NCI-H1092 treated with DMSO at 0.1 percent for 48 hours (cell line): ENCODE measurements at places on chromosomes 2 and 18.

- no peak for DNase-seq
Measured at GRCh38 chr2:128591861-128592822, 273.5 kb upstream of the HS6ST1 start.

DNA sequence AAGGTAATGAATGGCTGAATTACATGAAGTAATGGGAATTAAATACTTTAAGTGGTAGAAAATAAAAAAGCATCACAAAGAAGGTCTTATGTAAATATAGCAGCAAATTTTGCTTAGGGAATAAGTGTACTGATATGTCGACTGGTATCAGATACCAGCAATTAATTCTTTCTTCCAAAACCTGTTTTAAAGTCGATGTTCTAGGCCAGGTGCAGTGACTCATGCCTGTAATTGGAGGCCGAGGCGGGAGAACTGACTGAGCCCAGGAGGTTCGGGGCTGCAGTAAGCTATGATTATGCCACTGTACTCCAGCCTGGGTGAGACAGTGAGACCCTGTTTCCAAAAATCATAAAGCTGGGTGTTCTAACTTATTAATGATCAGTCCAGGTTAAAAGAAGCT, 30.3 kb downstream of the SP3 start:
- no peak for DNase-seq

DNA sequence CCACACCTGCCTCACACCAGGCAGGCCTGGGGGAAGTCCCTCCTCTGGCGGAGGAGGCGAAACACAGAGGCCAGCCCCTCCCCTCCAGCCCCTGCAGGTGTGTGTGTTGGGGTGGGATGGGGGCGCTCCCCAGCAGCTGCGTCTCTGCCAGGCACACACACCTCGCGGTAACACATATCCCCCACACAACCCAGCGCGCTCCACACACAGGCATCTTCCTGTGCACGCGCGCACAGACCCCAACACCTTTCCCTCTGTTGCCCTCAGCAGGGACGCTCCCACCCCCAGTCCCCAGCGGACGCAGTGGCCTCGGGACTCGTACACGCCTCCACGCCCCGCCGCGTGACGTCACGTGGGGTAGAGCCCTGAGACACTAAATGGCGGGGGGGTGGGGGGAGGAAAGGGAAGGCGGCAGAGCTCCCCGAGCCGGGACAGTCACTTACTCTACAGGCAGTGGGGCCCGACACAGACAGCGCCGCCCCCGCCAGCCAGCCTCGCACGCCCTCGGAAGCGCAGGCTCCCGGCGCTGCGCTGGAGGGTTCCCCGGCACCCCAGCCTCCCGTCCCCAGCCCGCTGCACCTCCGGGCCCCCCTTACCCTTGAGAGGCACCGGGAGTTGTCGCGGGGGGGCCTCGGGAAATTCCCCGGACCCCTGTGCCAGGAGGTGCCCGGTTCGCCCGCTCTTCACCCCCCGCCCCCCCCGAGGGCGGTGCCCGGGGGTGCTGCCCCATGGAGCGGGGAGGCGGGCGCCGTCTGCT, at the start of gene WNT10A:
WNT10A (plus strand) TSS at position 751 of the 757 bp plus-strand sequence. CDS start 144 bp downstream, outside the sequence.
- DNase-seq = no peak

DNA sequence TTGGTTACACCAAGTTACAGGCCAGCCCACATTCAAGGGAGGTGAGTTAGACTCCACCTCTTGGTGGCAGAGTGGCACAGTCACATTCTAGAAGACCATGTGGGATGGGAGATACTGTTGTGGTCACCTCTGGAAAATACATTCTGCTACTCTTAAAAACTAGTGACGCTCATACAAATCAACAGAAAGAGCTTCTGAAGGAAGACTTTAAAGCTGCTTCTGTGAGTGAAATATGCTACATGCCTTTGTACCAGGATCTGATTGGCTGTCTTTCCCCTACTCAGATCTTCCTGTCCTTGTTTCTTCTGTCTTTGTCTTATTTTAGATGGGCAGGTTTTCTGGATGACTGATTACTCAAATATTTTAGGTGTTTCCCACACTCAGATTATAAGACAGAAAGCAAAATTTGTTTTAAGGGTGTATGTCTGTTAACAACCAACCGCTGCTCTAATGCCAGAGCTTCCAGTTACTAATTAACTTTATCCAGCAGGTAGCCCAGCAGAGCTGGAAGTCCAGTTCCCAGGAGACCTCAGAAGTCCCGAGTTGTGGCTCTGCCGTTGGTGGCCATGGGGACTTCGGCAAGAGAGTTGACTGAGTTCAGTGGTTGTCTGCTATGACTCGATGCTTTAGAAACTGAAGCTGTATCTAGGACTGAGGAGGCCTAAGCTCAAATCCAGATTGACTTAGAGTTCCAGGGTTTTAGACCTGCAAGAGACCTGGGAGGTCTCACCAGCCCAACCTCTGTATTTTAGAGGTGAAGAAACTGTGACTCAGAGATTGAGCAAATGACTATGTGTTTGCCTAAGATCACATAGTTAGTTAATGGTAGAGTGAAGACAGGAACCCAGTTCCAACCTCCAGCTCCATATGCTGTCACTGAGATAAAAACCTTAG, 7.4 kb downstream of the IL1R2 start:
- no peak for DNase-seq

DNA sequence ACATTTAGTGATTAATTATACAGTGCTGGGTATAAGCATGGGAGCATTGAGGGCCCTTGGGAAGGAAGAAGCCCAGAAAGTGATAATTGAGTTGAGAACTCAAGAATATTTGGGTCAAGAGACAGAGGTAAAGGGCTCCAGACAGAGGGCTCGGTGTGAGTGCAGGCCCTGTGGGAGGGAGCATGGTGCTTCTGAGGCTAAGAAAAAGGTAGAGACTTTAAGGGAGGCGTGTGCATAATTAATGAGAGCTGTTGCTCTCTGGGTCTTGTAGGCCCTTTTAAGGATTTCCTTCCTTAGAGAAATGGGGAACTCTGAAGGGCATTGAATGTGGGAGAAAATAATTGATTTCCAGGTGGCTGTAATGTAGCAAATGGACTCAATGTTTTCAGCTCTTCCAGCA, 735.0 kb upstream of the POU3F3 start:
- no peak for DNase-seq

GRCh38 chr2:52264488-52264887, 1232.6 kb upstream of the NRXN1 start:
- peak; percentile 63 for DNase-seq

- DNase-seq = no peak
Measured at GRCh38 chr18:54899500-54899899, 59.8 kb downstream of the CCDC68 start.

DNA sequence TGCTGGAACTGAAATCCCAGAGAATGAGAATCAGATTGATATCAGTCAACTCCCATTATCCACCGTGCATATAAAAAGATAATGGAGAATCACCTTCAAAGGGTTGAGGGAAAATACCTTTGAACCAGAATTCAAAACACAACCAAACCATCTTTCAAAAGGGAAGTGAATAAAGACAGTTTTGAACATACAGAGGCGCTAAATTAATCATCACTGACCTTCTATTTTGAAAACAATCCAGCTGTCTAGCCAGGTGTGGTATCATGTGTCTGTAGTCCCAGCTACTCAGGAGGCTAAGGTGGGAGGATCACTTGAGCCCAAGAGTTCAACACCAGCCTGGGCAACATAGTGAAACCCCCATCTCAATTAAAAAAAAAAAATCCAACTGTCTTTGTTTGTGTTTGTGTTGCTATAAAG, 63.6 kb downstream of the TRABD2A start:
- DNase-seq = no peak

GRCh38 chr18:8095947-8096570, 513.2 kb upstream of the RAB12 start:
- DNase-seq = no peak

- peak; percentile 31 for DNase-seq
Measured at GRCh38 chr2:134718023-134718816, 580 bp downstream of the TMEM163 start.

GRCh38 chr2:63850649-63851048, 9.0 kb downstream of the UGP2 start:
- no peak for DNase-seq

DNA sequence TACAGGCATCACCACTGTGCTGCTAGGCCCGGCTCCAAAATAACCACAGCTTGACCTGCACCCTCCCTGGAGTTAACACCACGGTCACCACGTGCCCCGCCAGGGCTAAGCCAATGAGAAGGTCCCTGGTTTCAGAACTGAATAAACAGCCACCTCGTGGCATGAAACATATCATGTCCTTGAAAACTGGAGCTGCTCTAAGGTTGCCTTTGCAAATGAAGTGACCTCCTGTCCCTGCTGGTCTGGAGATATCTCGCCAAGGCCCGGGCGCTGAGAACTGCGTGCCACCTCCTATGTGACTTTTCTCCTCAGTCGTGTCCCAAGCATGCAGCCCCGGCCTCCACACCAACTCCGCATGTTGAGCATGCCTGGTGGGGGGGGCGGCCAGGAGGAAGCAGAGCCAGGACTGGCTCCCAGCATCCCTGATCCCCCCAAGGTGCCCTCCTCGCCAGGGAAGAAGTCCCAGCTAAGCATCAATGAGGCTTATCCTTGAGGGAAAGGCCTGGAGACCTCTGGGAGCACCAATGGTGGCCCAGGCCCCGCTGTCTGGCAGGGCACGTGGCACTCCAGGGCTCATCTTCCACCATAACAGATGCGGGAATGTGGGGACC, 16.3 kb upstream of the KCNG2 start:
- no peak for DNase-seq

- DNase-seq = peak; percentile 70
Measured at GRCh38 chr2:136225950-136226835, 108.2 kb upstream of the CXCR4 start.

DNA sequence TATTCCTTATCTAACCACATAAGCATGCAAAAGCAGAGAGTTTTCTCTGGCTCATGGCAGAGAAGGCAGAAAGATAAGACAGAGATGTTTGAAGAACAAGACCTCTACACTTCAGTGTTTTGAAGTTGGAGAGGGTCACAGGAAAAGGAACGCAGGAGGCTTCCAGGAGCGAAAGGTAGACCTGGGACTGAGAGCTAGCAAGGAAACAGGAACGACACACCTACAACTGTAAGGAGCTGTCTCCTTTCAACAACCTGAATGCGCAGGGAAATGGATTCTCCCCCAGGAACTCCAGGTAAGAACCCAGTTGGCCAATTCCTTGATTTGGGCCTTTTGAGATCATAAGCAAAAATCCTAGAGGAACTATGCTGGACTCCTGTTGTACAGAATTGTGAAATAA, 746.6 kb upstream of the DDX18 start:
- DNase-seq = no peak

DNA sequence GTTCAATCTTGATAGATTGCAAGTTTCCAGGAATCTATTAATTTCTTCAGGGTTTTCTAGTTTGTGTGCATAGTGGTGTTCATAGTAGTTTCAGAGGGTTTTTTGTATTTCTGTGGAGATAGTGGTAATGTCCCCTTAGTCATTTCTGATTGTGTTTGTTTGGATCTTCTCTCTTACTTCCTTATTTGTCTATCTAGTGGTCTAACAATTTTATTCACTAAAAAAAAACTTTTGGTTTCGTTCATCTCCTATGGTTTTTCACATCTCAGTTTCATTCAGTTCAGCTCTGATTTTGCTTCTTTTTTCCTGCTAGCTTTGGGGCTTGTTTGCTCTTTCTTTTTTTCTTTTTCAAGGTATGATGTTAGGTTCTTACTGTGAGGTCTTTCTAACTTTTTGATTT, 94.5 kb downstream of the SNTG2 start:
- DNase-seq = no peak

DNA sequence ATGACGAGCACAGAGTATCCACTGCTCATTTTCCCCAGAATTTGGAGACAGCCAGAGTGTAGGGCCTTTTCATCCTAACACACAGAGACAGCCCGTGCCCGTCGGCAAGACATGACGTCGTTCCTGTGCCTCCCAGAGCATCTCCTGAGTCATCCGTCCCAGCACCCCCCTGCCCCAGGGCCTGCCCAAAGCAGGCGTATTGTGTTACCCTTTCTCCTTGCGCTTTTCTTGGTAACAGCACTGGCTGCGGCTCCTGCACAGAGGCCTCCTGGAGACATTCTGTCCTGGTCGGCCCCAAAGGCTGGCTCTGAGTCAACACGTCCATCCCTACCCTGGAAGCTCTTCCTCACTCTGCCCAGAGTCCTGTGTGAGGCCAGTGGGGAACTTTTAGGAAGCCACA, 217.1 kb downstream of the KLHL29 start:
- no peak for DNase-seq

- no peak for DNase-seq
Measured at GRCh38 chr18:12500986-12501385, 93.3 kb downstream of the PRELID3A start.

DNA sequence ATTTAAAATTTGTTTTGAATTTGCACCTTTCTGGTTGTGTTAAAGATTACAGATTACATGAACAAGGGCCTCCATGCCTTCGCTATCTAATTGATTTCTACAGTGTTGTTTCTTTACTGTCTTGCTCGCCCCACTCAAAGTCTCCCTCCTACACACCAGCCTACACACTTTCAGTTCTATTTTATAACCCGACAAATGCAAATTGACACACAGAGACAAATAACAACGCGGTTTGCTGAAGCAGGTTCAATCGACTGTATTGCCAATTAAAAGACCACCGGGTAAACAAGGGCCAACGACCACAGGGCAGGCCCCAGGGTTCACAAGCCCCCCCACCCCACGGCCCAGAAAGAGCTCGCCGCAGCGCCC, 869 bp downstream of the STARD7 start:
- no peak for DNase-seq

DNA sequence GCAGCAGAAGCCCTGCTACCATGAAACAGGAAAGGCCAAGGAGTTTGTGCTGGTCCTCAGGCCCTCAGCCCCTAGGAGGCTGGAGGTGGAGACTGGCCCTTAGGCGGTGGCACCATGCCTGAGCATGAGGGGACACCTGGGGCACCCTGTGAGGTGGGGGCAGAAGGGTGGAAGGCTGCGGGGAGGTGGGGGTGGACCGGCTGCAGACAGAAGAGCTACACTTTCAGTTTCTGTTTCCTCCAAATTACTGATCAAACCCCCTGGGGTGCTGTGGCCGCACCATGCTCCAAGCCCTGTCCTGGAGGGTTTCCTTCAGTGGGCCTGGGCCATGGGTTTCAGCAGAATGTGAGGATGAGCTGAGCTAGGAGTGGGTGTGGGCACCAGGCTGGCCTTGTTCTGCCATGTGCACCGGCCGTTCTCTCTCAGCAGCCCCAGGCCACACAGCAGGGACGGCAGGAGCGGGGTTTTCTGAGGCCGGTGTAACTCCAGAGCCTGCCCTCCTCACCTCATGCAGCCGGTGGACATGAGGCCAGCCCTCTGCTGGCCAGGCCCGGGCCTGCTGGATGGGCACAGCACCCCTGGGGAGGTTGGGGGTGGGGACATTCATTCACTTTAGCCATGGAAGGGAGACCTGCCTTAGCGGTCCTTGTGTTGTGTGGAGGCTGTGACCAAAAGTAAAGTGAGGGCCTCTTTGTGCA, 51.5 kb downstream of the PLEKHB2 start:
- DNase-seq = no peak

GRCh38 chr18:48252525-48252924, 156.7 kb downstream of the ZBTB7C start:
- no peak for DNase-seq
